ENCODE measurements at places on chromosomes 16 and 17. TPM values are rescaled to one million over a fixed set of nuclear protein-coding genes. Genes with fewer than 3 reads are reported as not detected.

Gene CD19
- not detected for total RNA-seq

Gene CACNG1
- not detected for total RNA-seq

Gene CEP295NL
- total RNA-seq: 0.55 TPM

Gene CRYM
- 147 TPM for total RNA-seq

Gene EMP2
- total RNA-seq: 60.5 TPM

- peak; percentile 56 for DNase-seq
These were observed 611 bp downstream of the RRAD start for GRCh38 chr16:66924527-66925321.

GRCh38 chr17:82006468-82007227 lies 16.0 kb downstream of the CENPX start:
- no peak for DNase-seq

GRCh38 chr17:45146890-45147580 lies 1.2 kb upstream of the HEXIM1 start:
- no peak for DNase-seq

- no peak for DNase-seq
These were observed at the start of gene SALL1 for GRCh38 chr16:51150888-51151320. TSS of gene SALL1 (minus strand) at chr16:51151270. CDS start at chr16:51151241, 29 bp downstream.

- peak; percentile 43 for DNase-seq
These were observed at the start of gene ITGB4 for GRCh38 chr17:75720656-75721462. TSS of gene ITGB4 (plus strand) at chr17:75721459. CDS start at chr17:75724704, 3,245 bp downstream.

GRCh38 chr16:10620120-10620519 lies 39.7 kb upstream of the EMP2 start:
- no peak for DNase-seq

GRCh38 chr16:71927383-71927782 lies 32.1 kb downstream of the IST1 start:
- DNase-seq: peak; percentile 45

DNA sequence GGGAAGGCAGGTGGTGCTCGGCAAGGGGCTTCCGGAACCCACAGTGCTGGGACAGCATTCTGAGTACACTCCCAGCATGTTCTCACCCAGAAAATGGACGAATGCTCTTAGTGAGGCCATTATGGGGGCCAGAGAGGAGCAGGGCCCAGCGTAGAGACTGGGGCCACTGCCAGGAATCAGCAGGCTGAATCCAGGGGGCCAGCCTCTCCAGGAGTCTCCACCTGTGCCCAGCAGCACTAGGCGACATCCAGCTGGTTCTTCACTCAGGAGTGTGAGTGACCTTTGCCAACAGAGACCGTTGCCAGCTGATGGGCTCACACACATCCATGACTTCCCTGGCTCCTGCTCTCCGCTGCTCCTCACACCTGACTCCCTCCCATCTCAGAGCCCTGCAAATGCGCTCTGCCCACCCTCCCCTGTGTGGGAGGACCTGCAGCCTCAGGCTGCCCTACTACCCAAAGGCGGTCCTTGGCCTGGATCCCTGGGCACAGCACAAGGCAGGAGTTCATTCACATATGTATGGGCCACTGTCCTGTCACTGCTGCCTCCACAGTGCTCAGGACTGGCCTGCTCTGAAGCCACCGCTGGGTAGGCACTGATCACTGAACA lies 5.1 kb downstream of the RHBDF1 start:
- DNase-seq: peak; percentile 21

DNA sequence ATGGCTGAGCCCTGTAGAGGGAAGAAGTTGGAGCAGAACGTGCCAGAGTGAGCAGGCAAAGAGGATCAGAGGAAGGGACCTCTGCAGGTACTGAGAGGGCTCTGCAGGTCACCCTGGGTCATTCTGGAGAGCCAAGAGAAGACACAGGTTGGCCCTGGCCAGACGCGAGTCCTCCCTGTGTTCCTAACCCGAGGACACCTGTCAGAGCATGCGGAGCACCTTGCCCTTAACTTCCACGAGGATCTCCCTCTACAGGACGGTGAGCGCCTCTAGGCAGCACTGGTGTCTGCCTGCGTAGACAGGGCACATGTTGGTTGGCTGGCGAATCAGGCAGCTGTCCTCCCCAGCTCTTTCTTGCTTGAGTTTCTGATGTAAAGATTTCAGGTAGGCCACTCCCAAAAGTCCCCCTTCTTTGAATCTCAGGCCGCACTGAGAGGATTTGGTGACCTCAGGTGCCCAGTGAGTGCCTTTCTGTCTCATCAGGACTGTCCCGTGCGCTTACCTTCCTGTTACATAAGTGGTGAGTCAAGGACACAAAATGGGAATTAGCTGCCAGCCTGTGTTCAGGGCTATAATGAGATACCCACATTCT lies 45.3 kb downstream of the MPRIP start:
- no peak for DNase-seq
